ENCODE measurements at places on chromosomes 6 and 20. TPM values are rescaled to one million over a fixed set of nuclear protein-coding genes. Genes with fewer than 3 reads are reported as not detected.

KIFC1 gene
- 3.2 TPM for total RNA-seq

TRIM40 gene
- total RNA-seq = not detected

TNNC2 gene
- total RNA-seq = 0.29 TPM

FBXO5 gene
- total RNA-seq = 8.5 TPM

MYLK4 gene
- 0.36 TPM for total RNA-seq

FAM83C gene
- total RNA-seq = not detected

LPA gene
- total RNA-seq = not detected

NMBR gene
- total RNA-seq = not detected

LY6G6C gene
- total RNA-seq = not detected

RPP40 gene
- 8.3 TPM for total RNA-seq

TCF15 gene
- total RNA-seq = not detected

GHRH gene
- total RNA-seq = not detected

GRCh38 chr20:61629602-61630390 lies 377.7 kb downstream of the CDH4 start:
- no peak for DNase-seq

- no peak for DNase-seq
Measured at GRCh38 chr6:81962198-81962597, 209.7 kb upstream of the TENT5A start.

- peak; percentile 22 for DNase-seq
Measured at GRCh38 chr20:8043687-8044282, 24.2 kb upstream of the TMX4 start.

DNA sequence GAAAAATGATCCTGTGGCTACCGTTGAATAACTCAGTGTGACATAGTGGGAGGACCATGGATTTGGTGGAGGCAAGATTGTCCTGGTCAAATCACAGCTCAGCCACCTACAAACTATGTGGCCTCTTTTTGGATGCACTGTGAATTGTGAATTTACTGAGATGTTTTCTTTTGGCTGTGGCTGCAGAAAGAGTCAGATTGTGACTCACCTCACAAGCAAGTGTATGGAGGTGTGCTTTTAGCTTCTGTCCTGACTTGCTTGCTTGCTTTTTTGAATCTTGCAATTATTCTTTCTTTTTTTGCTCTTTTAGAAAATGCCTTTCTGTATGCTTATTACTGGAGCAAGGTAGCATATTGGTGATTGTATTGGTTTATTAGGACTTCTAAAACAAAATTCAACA lies 122.9 kb upstream of the FOXO3 start:
- DNase-seq = no peak

DNA sequence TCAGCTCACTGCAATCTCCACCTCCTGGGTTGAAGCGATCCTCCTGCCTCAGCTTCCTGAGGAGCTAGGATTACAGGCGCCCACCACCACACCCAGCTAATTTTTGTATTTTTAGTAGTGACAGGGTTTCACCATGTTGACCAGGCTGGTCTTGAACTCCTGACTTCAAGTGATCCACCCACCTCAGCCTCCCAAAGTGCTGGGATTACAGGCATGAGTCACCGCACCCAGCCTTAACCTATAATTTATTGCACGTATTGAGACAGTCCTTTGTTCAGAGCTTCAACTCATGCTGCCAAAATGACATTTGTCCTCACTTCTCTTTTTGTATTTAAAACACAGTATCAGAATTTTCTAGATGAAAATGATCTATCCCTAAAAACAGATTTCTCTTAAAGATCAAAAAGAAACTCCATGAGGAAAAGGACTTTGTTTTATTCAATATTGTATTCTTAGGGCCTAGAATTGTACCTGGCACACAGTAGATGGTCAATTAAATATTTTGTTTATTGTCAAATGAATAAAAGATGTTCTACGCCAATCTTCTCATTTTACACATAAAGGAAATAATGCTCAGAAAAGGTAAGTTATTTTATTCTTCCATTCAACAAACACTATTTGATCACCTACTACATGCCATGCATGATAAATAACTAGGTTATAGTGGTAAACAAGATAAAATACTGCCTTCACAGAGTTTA lies 10.8 kb downstream of the SERAC1 start:
- no peak for DNase-seq

DNA sequence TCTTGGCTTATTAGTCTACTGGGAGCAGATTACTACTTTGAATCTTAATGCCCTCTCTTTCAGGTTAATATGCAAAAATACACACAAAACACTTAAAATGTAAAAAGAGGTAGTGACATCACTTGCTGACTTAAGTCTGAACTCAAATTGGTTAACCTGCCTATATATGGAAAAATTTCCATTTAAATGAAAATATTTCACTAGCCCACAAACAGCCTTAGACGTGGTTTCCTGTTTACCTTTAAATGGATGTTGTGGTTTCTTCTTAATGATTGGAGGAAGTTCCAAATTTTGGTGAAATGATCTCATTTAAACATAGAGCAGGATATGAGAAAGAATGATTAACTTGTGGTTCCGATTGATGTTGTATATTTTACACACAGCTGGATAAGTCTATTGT lies 553.7 kb downstream of the CD109 start:
- no peak for DNase-seq

- DNase-seq = no peak
Measured at GRCh38 chr6:168596344-168596743, 155.4 kb downstream of the SMOC2 start.

GRCh38 chr20:49313283-49313682 lies 35.4 kb upstream of the ZNFX1 start:
- DNase-seq = no peak

DNA sequence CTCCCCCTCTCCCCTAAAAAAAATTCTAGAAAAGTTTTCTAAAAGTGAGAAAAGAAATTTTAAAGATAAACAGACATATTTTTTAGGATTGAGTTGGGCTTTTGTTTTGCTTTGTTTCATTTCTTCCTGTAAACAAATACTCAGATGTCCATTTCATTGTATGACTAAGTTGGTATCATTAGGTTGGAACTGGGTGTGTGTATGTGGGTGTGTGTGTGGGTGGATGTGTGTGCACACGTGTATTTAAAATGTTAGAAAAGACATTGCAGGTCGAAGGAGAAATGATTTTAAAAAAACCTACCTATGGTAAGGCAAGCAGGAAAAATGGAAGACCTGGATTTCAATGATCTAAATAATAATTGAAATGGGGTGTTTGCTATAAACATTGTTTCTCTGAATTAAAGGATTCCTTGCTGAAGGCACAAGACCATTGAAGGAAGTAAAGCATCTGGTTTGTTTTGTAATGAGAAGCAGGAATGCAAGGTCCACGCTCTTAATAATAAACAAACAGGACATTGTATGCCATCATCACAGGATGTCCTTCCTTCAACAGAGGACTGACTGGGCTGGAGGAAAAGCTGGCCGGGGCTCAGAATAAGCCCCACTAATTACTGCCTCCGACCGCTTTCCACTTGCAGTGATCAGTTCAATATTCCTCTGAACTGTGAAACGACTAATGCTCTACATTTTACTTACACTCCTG lies 996 bp upstream of the PRDM1 start:
- DNase-seq = no peak

- DNase-seq = no peak
Measured at GRCh38 chr20:5327356-5327755, 10.6 kb upstream of the PROKR2 start.

DNA sequence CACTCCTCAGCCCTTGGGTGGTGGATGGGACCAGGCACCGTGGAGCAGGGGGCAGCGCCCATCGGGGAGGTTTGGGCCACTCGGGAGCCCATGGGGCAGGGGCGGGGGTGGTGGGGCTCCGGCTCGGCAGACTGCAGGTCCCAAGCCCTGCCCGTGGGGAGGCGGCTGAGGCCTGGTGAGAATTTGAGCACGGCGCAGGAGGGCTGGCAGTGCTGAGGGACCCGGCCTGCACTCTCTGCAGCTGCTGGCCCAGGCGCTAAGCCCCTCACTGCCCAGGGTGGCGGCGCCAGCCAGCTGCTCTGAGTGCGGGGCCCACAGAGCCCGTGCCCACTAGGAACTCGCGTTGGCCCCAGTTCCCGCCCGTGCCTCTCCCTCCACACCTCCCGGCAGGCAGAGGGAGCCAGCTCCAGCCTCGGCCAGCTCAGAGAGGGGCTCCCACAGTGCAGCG lies 182.1 kb upstream of the OPRM1 start:
- no peak for DNase-seq

DNA sequence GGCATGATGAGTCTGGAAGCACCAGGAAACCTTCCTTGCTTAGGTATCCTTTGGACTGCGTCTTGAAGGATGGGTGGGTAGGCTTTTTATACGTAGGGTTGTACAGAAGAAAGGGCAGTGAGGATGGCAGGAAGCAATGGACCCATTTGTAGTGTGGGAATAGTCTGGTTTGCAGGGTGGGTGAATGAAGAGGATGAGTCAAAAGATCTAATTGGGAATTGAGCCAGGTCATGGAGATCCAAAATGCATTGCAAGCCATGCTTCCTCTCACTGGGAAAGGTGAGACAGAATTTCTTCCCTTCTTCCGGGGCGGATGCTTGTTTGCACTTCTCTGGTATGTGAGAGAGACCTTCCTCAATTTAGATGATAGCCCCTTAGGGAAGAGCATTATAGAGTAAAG lies 10.1 kb upstream of the BTBD3 start:
- no peak for DNase-seq

GRCh38 chr6:53342217-53342616 lies 6.5 kb downstream of the ELOVL5 start:
- DNase-seq = no peak

- peak; percentile 93 for DNase-seq
Measured at GRCh38 chr20:4234128-4234527, 218.8 kb upstream of the RNF24 start.

GRCh38 chr6:33914645-33915044 lies 110.8 kb upstream of the MLN start:
- DNase-seq = no peak

GRCh38 chr6:116979560-116979959 lies 102.5 kb downstream of the RFX6 start:
- no peak for DNase-seq

GRCh38 chr20:44087857-44088120 lies 99.2 kb downstream of the JPH2 start:
- no peak for DNase-seq

DNA sequence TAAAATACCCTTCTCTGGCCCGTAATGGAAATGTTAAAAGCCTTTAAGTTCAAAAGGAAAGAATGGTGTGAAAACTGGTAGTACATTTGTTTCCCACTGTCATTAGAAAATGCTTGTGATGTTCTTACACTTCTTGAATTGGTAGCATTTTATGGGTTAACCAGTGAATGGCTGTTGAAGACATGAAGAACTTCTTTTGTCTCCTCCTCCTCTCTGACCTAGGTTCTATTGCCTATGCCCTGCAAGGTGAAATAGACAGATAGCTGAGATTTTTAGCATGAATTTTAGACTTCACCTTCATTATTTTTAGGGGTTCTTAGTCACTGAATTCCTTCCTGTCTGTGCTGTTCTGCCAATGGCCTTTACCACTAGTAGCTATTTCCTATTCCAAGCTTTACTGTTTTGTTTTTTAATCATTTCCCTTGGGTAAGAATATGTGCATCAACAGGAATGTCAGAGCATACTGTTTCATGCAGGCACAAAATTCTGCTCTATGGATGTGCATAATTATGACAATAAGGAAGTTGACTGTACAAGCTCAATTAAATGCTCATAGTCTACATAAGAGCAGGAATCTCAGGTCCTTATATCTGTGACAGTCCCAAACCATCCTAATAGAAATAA lies 4.9 kb downstream of the TNFAIP3 start:
- DNase-seq = peak; percentile 75

DNA sequence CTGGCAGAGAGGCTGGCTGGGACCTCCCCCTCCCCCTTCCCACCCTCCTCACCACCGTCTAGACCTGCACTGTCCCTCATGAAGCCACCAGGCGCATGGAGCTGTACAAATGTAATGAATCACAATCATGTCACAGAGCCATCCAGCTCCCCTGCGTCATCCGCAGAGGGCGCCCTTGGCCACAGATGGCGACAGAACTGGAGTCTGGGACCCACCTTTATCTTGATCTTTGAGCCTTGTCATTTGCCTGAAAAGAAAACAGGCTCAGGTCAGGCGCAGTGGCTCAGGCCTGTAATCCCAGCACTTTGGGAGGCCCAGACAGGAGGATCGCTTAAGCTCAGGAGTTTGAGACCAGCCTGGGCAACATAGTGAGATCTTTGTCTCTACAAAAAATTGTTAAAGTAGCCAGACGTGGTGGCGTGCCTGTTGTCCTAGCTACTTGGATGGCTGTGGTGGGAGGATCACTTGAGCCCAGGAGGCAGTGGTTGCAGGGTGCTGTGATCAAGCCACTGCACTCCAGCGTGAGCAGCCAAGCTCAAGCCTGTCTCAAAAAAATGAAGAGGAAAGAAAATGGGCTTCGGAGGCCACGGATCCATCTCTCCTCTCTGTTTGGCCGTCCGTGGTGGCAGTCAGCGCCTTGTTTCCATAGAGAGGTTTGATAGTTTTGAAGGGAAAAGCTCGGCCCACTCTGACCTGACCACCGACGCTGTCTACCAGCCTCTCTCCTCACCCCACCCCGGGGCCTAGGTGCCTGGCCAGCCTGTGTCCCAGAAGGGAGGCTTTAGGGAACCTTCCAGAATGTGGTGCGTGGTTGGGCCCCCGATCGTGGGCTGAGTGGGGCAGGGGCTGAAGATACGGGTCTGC lies 6.2 kb downstream of the COL9A3 start:
- DNase-seq = peak; percentile 97

- DNase-seq = no peak
Measured at GRCh38 chr6:151263035-151263434, 23.3 kb downstream of the AKAP12 start.

GRCh38 chr6:134628154-134628553 lies 310.2 kb upstream of the SGK1 start:
- DNase-seq = no peak

GRCh38 chr6:32610682-32611296 lies 21.1 kb upstream of the HLA-DRB1 start:
- no peak for DNase-seq

DNA sequence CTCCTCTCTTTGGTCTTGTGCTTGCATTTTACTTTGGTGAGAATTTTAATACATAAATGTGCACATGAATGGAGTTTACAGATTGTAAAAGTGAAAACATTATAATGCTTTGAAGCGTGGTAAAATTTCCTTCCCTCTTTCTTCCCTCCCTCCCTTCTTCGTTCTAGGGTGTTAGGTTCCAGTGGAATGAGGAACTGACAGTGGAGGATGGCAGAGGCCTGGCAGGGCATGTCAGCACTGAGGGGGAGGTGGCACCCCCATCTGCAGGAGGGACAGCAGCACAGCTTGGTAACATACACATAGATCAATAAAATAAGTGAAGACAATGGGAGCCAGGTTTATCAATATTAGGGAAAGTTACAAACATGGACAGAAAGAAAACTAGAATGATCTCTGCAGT lies 47.5 kb downstream of the RNASET2 start:
- DNase-seq = no peak

- peak; percentile 88 for DNase-seq
Measured at GRCh38 chr6:165889636-165890403, 226.8 kb upstream of the PDE10A start.

GRCh38 chr6:130959951-130960350 lies 103.1 kb downstream of the EPB41L2 start:
- DNase-seq = no peak

GRCh38 chr20:40775561-40776146 lies 86.6 kb upstream of the MAFB start:
- no peak for DNase-seq

GRCh38 chr6:14858808-14859207 lies 387.1 kb upstream of the JARID2 start:
- DNase-seq = no peak

Measured in osteoblast (primary cell).